ENCODE measurements at places on chromosomes 16 and 17.

DNA sequence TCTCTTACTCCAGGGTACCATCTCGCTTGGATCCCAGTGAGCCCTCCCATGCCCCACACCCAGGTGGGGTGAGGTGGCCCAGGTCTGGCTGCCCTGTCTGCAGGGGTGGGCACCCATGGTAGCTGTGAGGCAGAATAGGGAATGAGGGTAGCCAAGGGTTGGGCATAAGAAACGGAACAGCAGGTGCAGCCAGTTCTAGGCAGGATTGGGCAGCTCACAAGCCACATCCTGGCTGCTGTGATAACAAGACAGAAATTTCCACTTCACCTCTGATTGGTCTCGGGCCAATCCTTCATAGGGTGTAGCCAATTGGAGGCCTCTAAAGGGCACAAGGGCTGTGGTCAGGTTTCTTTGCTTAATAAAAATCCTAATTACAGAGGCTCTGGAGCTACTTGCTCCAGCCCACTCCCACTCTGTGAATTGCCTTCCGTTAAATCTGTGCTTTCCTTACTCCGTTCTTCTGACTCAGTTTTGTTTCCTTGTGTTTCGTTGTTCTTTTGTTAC is 1.5 kb upstream of the ARHGDIG start:
- peak; percentile 42 for DNase-seq

DNA sequence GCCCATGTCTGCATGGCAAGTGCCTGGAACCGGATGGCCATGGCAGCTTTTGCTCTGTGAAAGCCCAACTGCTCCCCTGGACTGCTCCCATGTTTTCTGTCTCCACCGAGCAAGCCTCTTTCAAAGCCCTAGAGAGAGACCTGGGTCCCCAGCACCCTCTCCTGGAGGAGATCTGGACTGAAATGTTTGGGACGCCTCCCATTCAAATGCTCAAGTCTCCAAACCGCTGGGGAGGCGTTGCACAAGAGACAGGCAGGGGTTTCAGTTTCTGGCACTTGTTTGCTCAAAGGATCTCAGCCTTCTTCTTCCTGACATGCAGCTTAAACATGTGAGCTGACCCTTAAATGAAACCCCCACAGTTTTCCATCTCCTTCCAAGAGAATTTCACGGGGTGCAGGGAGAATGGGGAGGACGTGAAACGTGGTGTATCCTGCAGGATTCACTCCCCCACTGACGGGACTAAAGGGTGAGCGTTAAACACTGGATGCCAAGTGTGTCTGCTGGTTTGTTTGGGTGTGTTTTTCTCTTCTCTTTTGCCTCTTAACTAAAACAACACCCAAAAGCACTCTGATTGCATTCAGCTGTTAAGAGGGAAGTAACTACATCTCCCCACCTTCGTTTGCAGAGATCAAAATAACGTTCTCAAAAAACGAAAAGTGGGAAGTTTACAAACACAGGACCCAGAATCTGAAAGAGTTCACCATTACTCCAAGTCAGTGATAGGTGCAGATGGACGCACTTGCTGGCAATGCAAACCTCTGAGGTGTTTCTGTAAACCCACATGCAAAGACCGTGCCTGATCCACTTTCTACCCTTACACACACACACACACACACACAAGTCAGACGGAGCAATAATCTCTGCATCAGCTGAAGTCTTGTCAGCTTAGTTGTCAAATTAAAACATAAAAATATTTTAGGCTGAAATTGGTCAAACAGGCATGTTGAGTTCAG is 256.9 kb downstream of the C16orf95 start:
- DNase-seq = no peak

- no peak for DNase-seq
Observed at GRCh38 chr16:76483307-76483909, 206.2 kb downstream of the CNTNAP4 start.

DNA sequence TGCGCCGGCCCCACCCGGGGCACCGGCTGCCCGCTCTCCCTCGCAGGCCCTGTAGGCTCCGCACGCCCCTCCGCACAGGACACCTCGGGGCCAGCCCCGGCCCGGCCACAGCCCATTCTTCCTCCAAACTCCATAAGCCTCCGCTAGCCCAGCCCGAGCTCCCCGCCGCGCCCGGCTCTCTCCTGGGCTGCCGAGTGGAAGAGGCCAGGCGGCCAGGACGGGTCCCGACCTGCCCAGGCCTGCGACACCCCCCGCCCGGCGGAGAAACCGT is 397 bp downstream of the NCOR1 start:
- DNase-seq = no peak

GRCh38 chr17:40382251-40382650 is 17.7 kb upstream of the GJD3 start:
- DNase-seq = no peak

GRCh38 chr17:81035521-81036196 is 708 bp downstream of the BAIAP2 start:
- no peak for DNase-seq

- no peak for DNase-seq
Observed at GRCh38 chr17:1054656-1055055, 57.7 kb downstream of the TIMM22 start.

- no peak for DNase-seq
Observed at GRCh38 chr17:72363089-72363610, 242.3 kb downstream of the SOX9 start.

DNA sequence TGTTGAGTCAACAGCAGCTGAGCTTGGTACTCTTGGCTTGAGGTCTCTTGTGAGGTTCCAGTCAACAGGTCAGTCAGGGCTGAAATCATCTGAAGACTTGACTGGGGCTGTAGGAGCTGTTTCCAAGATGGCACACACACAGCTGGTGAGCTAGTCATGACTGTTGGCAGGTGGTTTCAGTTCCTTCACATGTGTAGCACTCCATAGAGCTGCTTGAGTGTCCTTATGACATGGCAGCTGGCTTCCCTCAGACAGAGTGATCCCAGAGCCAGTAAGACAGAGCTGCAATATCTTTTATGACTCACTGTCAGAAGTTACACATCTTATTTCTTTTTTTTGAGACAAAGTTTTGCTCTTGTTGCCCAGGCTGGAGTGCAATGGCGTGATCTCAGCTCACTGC is 19.5 kb upstream of the GAS7 start:
- DNase-seq = no peak

DNA sequence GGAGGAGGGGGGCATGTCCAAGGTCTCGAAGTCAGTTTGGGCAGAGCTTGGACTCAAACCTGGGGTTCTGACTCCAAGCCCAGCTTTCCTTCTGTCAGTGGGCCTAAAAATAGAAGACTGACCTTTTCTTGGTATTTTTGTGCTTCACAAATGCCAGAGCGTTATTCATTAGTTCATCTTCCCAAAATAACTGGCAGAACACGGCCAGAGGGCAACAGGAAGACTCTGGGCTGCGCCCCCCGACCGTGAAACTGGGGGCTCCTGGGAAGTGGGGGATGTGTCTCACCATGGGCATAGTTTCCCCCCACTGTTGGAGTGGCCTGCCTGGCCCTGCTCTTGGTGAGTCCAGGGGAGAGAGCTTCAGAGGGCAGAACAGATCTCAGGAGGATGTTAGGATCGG is 94.0 kb downstream of the SOCS1 start:
- no peak for DNase-seq

GRCh38 chr16:70715860-70716357 is 30.1 kb upstream of the MTSS2 start:
- DNase-seq = no peak

DNA sequence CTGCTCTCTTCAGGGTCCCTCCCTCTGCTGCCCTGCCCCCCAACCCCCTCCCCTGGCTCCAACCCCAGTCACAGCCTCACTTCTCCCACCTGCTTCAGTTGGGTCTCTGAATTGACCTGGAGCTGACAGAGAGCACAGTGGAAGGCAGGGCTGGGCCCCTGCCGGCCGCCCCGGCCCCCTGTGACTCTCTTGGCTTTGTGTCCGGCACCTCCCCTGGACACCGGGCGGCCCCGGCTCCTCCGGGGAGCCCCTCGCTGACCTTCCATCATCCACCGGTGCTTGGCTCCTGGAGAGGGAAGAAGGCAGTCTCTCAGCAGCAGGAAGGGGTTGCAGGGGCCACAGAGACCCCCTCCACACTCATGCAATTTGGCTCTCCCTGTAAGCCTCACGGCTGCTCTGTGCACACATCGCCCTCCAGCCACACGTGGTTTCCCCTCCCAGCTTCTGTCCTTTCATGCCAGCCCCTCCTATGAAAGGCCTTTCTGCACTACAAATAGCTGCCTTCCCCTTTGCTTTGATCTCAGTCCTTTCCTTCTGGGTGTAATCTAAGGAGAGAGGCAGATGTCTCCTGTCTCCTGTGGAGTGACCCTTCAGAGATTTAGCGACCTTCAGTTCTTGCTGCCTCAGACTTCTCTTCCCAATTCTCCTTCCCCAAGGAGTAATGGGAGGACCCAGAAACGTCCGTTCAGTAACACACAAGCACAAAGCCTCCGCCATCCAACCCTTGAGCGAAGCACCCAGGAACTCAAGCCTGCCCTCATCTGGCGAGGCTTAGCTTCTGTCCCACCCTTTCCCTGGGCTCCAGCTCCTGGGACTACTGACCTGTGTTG is 8.3 kb downstream of the NKIRAS2 start:
- no peak for DNase-seq

DNA sequence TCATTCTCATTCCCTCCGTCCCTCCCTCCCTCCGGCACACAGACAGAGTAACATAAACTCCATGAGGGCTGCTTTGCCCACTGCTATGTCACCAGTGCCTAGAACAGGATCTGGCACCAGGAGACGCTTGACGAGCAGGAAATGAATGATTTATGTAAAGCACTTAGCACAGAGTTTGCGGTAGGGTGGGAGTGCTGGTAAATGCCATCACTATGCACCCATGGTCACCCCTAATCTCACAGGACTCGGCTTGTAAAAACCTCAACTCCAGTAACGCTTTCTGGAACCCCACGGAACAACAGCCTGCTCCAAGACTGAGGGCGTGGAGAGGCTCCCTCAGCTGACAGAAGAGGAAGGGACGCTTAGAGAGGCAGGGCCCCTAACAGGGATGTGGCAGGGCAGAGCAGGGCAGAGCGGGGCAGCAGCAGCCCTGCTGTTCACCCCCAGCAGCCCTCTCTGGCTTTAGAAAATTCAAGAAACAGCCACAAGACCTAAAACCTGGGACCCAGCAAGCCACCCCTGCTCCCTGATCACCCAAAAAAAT is 156.9 kb downstream of the C16orf78 start:
- DNase-seq = no peak

GRCh38 chr16:31025339-31025738 is 8.0 kb upstream of the STX4 start:
- no peak for DNase-seq

DNA sequence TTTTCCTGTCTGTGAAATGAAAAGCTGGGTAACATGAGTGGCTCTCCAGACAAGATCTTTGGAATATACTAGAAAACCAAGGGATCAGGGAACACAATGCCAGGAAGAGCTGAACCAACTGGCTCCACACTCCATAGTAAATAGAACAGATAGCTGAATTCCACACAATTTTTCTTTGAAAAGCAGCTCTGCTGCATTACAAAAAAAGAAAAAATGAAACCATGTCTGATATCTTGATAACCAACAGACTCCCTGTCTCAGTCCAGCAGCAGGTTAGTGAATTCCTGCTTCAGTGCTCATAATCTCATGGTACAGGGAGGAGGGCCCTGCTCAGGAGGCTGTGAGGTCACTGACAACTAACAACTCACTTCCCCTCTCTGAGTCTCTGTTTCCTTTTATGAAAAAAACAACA is 97.1 kb downstream of the CDH11 start:
- DNase-seq = no peak

DNA sequence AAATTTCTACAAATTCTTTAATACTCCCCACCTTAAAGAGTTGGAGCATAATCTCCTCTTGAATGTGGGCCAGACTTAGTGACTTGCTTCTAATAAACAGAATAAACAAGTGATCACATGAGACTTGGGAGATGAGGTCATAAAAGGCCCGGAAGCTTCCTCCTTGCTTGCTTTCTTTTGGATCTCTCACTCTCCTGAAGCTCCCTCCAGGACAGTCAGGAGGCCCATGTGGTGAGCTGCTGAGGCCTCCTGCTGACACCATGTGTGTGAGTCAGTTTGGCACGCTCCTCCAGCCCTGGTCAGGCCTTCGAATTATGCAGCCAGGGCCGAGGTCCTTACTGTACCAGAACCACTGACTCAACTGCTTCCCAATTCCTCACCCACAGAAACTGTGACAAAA is 53.2 kb downstream of the NDEL1 start:
- peak; percentile 77 for DNase-seq

DNA sequence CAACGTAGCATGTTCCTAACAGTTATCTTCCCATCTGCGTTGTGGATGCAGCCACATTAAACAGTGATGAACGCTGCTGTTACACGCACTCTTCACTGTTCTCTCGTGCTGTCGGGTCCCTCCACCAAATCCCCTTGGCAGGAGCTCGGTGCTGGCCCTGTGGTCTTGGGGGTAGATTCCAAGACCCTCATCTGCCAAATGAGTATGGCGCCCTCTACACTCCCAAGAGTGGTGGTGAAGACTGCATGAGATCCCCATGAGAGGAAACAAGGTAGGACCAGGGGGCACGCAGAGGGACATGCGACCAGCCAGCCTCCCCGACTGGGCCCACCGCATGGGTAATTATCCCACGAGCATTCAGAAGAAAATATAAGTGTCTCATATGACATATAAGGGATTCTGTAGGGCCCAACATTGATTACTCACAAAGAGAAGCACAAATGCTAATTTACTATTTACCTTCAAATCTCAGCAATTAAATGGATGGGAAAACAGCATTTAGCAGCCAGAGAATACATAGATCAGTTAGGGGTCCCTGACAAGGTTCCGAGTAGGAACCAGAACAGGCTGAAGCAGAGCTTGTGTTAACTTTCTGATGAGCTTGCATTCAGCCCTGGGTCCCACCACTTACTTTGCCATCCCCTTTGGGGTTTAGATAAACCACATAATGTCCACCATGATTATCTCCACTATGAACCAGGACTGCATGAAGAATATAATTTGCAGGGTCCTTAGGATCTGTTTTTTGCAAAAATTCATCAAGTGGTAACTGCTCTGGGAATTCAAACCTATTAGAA is 23.8 kb downstream of the LITAFD start:
- no peak for DNase-seq

DNA sequence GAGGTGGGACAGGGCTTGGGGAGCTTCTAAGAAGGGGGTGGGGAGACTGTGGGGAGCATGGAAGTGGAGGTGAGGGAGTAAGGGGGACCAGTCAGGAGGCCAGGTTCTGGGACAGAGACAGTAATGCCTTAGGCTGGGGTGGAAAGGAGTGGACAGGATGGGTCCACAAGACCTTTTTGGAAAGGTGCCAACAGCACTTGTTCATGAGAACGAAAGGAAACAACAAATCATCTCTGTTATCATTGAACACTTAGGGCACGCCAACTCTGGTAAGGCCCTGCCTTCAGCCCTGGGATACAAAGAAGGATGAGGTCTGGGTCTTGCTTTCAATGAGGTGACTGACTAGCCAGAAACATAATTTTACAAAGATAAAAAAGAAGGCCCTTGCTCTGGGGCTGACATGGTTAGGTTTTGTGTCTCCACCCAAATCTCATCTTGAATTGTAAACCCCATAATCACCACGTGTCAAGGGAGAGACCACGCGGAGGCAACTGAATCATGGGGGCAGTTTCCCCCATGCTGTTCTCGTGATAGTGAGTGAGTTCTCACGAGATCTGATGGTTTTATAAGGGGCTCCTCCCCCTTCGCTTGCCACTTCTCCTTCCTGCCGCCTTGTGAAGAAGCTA is 113.8 kb downstream of the SLC39A11 start:
- DNase-seq = no peak

- DNase-seq = no peak
Observed at GRCh38 chr17:45851873-45852272, 7.2 kb downstream of the SPPL2C start.

Data from hematopoietic multipotent progenitor cell treated with erythropoietin and hydrocortisone succinate and interleukin-3 and kit ligand, for 17 days (in vitro differentiated cells).